ENCODE measurements at places on chromosomes 4 and X.
A peak's percentile ranks its signal among the peaks of the same experiment; 100 is the strongest.

DNA sequence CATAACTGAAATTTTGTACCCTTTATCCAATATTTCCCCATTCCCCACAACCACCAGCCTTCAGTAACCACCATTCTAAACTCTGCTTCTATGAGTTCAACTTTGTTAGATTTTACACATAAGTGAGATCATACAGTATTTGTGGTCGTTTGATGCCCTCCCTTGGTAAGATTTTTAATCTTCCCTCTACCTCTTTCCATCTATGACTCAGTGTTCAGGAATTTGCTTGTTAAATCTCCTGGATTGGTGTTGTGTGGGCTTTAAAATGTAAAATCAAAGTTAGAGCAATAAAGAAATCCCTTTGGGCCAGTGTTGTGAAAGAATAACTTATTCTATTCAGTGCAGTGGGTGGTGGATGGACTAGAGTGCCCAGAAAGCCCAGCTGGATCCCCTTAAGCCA lies 37.4 kb downstream of the SLC16A2 start:
- DNase-seq, result no peak

DNA sequence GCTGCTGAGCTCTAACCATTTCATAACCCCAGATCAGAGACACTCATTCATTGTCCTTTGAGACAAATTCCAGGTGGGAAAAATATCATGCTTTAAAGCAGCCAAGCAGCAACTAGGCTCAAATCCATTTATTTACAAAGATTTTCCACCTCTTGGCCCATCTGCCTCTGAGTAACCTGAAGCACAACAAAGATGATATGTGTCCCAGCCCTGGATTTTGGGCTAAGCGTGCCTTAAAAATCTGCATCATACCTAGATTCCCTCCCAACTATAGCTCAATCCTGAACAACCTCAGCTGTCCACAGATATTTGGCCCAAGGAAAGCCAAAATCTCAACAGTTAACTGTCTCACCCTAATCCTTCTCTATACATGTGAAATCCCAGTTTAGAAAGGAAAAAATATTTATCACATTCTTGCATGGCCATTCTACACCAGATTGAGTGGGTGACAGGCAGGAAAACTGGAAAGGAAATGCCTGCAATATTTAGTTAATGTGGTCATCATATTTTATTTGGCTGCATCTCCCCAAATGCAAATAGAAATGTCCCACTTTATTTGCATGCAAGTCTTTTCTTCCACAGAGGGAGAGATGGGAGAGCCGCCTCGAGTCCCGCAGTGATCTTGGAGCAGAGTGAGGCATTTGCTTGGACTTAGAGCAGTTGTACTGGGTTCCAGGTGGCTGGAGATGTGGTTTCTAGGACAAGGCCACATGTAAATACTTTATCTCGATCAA lies 146.4 kb upstream of the EOLA2 start:
- DNase-seq, result no peak

GRCh38 chr4:6502147-6502546 lies 29.7 kb upstream of the PPP2R2C start:
- DNase-seq, result no peak

GRCh38 chr4:84472154-84472553 lies 26.9 kb downstream of the NKX6-1 start:
- DNase-seq, result no peak

GRCh38 chr4:38976308-38976707 lies 55.9 kb downstream of the TMEM156 start:
- no peak for DNase-seq

GRCh38 chrX:102930990-102931756 lies 5.9 kb upstream of the RAB40AL start:
- DNase-seq, result no peak

DNA sequence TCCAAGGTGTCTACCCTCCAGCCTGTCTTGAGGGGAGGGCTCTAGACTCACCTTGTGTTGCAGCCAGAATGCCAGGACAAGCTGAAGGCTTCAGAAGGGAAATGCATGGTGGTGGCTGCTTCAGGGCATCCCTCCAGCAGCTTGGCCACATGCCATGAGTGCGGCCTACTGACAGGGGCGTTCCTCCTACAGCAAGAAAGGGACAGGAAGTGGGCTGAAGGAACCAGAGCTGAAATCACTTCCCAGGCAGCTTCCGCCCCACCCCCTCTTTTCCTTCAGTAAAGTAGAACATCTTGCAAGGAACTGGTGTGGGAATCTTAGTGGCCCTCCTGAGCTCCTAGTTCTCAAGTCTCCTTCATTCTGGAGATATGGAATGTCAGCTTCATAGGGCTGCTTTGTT lies 167.5 kb upstream of the DGKK start:
- DNase-seq, result no peak

GRCh38 chrX:110338935-110339334 lies 19.7 kb upstream of the RTL9 start:
- DNase-seq, result no peak

DNA sequence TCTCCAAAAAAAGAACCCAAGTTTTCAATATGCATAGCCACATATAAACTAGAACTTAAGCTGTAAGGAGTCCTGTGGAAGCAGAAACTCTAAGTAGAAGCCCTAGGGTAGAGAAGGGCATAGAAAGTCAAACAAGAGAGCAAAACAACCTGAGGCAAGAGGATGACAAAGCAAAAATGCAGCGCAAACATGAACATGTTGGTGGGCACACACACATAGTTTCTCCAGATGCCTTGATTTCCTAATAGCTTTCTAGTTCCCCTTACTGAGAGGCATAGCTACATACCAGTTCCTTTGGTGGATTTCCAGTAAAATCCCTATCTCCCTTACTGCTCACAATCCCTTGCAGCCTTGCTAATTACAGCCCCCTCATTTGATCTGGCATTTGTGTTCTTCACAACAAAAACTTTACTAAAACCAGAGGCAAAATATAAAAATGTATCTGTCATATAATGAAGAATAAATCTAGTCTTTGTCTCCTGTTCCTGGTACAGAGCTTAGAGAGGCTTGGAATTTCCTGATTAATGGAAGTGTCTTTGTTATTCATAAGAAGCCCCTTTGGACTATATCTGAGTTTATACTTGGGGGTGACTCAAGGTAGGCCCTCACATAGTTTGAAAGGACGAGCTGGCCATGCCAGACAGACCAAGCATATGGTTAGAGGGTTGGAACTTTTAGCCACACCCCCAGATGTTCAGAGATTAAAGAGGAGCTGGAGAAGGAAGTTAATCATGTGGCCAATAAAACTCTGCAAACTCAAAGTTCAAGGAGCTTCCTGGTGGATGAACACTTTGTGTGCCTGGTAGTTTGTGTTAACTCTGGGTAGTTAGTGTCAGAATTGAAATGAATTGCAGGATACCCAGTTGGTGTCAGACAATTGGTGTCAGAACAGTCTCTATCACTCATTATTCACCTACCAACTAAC lies 52.7 kb upstream of the ZCCHC13 start:
- DNase-seq, result no peak

DNA sequence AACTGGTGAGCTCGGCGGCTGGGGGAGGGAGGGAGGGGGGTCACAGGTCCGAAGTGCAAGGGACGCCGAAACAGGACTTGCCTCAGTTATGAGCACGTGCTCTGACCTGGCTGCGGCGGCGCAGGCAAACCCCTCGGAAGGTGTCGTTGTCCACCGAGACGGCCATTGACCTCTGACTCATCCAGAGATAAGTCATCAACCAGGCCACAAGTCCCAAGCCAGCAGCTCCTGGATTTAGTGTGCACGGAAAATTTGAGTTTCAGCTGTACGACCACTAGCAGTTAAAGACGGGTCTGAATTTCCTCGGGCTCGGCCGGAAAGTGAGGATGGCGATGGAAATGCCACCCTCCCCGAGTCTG lies 674 bp downstream of the SH3D19 start:
- DNase-seq, result no peak

DNA sequence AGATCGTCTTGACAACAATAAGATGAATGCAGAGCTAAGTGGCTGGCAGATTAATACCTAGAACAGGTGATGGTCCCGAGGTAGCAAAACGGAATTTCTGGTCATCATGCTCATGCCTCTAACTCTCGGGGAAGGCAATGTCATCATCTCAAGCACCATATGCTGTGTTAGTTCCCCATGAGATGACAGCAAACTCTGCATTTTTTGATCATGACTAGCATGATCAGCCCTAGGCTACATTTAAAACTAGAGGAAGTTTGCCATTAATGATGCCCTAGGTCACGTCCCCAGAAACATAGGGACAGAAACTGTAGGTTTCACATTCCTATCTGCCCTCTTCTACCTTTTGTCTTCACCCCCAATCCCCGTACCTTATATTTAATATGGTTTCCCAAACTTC lies 11.6 kb downstream of the LPAR4 start:
- no peak for DNase-seq

DNA sequence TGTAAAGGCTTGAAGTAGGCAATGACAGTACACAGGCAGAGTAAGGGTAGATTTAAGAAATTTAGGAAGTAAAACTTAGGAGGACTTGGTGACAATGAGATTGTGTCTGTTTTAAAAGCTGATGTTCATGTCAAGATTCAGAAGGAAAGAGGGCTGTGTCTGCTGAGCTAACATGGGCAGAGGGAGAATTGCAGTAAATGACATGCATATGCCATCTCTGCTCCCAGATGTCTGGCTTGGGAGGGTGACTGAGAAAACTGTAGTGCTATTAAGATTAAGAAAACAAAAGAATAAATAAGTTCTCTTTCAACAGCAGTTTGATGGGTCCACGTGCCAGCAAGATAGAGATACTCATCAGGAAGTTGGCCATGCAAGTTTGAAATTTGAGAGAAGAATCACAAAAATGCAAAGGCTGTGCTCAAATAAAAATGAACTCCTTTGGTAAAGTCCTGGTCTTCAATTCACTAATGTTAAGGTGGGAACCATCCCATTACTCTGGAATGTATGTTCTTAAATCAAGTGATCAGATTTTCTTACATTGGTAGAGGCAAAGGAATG lies 7.2 kb downstream of the NFXL1 start:
- no peak for DNase-seq

GRCh38 chrX:27078371-27078770 lies 384.8 kb downstream of the PPP4R3C start:
- DNase-seq, result no peak

GRCh38 chr4:51995647-51996220 lies 24.4 kb downstream of the LRRC66 start:
- no peak for DNase-seq

GRCh38 chr4:4855301-4856070 lies 4.0 kb upstream of the MSX1 start:
- no peak for DNase-seq

GRCh38 chrX:68822641-68823410 lies 6.0 kb upstream of the EFNB1 start:
- DNase-seq, result no peak

DNA sequence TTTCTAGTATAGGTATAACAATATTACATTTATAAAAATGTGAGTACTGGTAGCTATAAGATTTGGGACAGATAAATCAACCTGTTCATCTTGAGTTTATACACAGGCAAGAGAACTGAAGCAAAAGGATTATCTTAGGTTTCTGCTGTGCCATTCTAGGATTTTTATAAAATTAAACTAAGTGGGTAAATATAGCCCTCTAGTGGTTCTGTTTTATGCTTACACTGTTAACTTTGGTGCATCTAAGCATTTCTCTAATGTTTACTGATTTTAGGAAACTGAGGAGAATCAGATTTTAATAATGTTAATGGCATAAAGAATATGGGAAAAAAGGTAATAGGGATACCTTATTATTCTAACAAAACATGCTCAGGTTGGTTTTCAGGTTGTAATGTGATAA lies 1.1 kb upstream of the RRH start:
- no peak for DNase-seq

DNA sequence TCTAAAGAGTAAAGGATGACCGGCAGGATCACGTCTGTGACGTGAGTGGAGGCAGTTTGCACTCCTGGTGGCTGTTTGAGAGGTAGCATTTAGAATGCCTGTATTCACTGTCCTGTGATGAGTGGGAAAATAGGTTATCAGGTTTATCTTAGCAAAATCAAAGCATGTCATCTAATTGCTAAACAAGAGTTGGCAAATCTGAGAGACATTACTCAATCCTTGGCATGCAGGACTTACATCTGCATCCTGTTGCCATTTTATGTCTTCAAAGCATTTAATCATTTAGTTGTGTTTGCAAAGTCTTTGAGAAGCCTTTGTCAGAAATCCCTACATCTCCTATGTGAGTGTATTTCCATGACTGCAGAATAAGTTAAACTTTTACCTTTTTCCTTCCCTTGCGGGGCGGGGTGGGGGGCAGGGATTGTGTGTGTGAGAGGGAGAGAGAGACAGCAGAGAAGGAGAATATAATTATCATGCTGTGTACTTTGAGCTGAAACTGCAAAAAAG lies 41.4 kb upstream of the MSANTD1 start:
- DNase-seq, result no peak

- DNase-seq, result no peak
Observed at GRCh38 chr4:4507923-4508322, 33.9 kb downstream of the STX18 start.

DNA sequence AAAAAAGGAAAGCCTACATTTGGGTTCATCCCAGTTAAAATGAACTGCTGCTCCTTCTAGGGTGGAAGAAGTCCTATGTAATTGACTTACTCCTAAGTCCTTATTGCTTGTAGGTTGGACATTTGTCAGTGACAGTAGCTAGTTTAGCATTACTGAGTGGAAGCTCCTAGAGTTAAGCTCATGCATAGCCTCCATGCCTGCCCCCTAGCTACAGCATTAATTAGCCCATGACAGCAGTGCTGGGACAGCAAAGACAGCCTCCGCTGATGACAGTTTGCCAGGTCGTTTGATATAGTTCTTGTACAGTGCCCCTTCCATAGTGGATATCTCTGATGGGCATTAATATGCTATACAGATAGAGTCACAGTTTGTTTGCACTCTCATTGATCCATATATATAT lies 18.7 kb upstream of the GALNTL6 start:
- DNase-seq, result no peak

- no peak for DNase-seq
Observed at GRCh38 chrX:21963269-21963668, 22.8 kb downstream of the SMS start.

DNA sequence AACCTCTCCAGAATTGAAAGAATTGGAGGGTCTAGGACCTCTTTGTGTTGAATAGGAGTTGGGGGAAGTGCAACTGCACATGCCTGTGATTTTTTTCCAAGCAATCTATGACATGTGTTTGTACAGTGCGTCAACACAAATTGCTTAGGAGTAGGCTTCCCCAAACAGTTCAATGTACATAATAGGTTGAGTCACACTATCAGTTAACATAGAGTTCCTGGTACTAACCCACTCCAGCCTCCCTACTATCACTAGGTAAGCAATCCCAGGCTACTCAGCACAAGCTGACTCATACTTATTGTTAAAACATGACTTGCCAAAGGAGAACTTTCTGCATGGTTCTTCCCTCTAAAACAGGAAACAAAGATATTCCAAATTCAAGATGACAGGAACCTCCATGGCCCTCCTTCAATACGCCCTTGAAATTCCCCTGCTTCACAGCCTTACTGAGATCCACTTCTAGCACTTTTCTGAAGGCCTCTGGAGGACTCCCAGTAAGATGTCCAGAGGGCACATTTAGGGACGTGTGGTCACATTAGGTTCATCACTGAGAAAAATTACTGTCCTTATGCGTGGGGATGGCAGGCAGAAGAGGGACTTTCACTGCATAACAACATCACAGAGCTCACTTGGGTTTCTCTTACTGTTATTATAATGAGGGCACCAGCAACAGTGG lies 8.4 kb upstream of the VSIG1 start:
- no peak for DNase-seq

- peak; percentile 66 for DNase-seq
Observed at GRCh38 chr4:75698162-75698962, 25.2 kb upstream of the G3BP2 start.
